ENCODE measurements at places on chromosomes 4 and X. TPM values are rescaled to one million over a fixed set of nuclear protein-coding genes. Genes with fewer than 3 reads are reported as not detected.
A peak's percentile ranks its signal among the peaks of the same experiment; 100 is the strongest.

DNA sequence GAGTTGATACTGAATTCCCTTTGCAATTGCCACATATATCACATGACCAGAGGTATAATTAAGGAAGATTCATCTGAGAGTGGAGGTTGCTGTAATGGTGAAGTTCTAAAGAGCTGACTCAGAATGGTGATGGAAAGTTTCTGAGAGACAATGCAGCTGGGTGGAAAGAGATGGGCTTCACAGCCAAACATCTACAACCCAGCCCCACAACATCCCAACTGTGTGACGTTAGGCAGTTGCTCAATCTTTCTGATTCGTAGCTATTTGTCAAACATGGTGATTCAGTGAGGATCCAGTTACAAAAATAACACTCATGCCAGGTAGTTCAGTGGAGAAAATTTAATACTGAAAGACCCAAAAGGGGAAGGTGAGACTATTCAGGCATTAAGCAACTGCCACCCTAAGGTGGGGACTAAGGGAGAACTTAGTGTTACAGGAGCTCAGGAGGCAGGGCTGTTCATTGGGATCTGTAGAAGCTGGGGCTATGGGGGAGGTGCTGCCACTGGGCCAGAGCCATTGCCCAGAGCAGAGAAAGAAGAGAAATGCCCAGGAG, 6.9 kb upstream of the AFF1 start:
- no peak for DNase-seq

DNA sequence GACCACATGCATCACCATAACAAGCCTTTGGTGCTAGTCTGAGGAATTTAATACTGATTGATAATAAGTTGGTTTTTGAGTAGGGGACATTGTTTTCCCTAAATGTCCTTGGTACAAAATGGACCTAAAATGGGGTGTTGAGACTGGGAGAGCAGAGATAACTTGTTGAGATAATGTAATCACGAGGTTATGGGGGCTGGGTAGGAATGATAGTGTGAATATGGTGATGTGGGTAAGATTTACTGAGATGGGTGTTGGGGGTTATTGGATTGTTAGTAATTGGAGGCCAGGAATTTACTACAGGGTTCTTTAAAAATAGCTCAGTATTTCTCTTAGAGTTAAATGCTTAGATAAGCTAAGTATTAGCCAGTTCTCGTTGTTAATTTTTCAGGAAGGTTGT, 3.9 kb downstream of the BMP2K start:
- DNase-seq = no peak

DNA sequence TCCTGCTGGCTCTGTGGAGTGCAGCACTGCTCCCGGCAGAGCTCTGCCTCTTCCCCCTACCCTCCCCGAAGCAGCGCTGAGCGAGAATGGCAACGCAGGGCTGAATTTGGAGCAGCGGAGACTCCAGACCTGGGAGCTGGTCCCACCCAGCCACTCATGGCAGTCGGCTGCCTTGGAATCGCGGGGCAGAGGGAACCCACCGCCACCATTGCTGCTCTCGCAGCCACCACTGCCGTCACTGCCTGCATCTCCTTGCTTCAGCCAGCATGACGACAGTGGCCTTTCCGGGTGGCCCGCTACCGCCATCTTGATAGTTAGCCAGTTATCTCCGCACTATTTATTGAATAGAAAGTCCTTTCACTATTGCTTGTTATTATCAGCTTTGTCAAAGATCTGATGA, 321.5 kb upstream of the POU3F4 start:
- no peak for DNase-seq

GRCh38 chr4:113837397-113837796, 75.9 kb upstream of the CAMK2D start:
- no peak for DNase-seq

DNA sequence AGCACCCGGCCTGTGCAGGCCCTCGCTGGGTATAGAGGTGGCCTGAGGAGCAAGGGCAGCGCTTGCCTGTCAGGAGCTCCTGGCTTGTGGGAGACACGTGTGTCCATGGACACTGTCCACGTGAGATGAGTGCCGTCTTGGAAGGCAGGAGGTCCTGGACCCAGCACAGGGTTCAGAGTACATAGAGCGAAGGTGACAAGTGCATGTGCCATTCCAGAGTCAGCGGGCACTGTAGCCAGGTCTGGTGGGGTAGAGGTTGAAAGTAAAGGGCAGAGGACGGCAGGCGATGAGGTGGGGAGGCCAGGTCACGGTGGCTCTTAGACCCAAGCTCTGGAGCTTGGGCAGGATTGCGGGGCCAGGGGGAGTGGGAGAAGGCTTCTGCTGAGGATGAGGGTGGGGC, 28.4 kb upstream of the TADA2B start:
- DNase-seq = no peak

DNA sequence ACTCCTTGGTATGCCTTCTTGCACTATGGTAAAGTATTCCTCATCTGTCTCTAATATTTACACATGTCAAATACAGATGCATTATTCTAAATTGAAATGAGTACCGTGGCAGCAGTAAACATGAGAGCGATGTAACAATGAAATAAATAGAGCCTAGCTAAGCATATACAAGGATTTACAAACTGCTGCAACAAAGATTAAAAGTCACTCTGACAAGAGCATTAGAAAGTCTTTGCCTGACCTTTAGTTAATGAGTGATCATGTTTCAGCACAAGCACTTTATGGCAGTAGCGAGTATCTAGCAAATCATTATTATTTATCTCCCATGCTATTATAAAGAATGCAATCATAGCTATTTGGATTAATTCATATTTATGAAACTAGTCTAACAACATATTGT, 547.0 kb upstream of the NDST4 start:
- peak; percentile 47 for DNase-seq

DNA sequence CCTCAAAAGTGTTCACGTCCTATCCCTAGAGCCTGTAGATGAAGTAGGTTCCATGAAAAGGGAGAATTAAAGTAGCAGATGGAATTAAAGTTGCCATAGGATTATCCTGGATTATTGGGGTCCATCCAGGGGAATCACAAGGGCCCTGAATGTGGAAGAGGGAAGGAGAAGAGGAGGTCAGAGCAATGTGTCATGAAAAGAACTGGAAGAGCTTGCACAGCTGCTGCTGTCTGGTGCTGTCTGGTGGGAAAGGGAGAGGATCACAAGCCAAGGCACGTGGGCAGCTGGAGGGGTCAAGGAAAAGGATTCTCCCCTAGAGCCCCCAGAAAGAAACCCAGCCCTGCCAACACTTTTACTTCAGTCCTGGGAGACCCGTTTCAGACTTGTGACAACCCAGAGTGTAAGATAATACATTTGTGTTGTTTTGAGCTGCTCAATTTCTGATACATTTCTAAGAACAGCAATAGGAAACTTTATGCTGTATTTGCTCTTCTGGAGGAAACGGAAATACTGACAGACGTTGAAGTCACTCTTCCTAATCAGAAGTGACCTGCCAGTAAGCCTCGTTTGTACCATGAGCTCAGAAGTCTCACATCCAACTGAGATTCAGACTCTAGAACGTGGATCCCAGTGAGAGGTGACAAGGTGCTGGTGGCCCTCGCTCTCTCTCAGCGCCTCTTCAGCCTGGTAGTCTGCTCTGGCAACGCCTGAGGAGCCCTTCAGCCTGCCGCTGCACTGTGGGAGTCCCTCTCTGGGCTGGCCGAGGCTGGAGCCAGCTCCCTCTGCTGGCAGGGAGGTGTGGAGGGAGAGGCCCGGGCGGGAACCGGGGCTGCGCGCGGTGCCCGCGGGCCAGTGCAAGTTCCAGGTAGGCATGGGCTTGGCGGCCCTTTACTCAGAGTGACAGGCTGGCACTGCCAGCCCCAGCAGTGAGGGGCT, 34.7 kb upstream of the ENPP6 start:
- no peak for DNase-seq

The LPAR4 gene
- 12.6 TPM for total RNA-seq

The DACH2 gene
- 9.0 TPM for total RNA-seq

The NOX1 gene
- not detected for total RNA-seq

All from spinal cord (tissue), 10 donors.